ENCODE measurements at places on chromosomes 3 and 15.
A peak's percentile ranks its signal among the peaks of the same experiment; 100 is the strongest.

GRCh38 chr3:79598594-79598993 lies 169.2 kb downstream of the ROBO1 start:
- peak; percentile 16 for DNase-seq

GRCh38 chr3:193875601-193876321 lies 260.2 kb upstream of the HES1 start:
- no peak for DNase-seq

GRCh38 chr15:60419753-60420152 lies 22.0 kb upstream of the ANXA2 start:
- no peak for DNase-seq

GRCh38 chr3:179015551-179016020 lies 56.0 kb downstream of the ZMAT3 start:
- DNase-seq: peak; percentile 88

- DNase-seq: peak; percentile 40
Measured at GRCh38 chr15:55627730-55628368, 39.7 kb upstream of the PYGO1 start.

DNA sequence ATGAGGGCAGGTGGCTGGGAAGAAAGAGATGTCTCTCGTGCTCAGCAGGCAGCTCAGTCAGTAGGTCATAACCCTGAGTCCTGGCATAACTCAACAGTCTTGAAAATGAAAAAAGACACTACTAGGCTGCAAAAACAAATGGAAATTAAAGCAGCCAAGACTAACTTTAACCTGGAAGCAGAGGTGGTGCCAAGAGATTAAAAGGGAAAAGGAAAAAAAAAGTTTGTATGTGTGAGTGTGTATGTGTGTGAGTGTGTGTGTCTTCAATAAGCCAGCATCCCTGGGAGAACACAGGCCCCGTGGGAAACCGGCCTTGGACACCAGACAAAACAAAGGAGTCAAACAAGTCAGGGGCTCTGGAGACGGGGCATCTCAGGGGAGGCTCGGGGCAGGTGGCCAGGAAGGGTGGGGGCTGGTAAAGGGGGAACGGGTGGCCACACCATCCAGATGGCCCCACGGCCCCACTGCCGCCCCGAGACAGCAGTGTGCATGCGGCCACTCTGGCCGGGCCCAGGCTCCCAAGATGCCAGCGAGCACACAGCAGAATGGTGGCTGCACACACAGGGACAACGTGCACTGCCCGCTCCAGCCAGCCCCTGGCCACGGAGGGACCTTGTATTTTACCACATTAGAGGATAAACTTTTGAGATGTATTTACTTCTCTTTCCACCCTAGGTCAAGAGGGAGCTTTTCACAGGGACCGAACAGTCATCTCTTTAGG lies 23.8 kb downstream of the CYFIP1 start:
- DNase-seq: no peak

DNA sequence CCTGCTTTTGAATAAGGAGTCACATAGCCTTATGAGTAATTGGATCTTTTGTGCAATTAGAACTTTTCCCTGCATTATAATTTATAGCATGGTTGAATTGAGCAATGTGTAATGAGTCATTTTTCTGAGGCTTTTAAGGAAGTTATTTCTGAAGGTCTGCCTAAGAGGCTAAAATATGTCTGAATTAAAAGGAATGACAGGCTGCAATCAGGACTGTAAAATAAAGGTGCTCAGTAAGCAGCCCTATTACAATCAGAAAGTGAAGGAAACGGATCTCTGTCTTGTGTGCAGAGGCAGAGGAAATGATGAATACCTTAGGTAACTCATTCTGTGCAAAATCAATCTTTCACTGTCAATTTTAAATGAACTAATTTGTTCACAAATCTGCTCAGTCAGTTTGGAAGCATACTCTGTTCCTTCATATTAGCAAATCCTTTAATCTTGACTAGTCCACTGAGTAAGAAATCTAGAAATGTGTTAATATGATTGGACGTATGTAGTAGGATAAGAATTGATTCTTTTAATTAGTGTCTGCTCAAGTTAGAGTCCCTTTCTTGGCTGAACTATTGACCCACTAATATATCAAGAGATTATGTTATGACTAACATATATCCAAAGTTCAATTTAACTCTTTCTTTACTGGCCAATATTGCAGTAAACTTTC lies 290.1 kb downstream of the ZIC1 start:
- DNase-seq: no peak

- DNase-seq: peak; percentile 23
Measured at GRCh38 chr3:108136561-108137459, 46.0 kb upstream of the CD47 start.

GRCh38 chr3:121473001-121473400 lies 72.8 kb downstream of the POLQ start:
- no peak for DNase-seq

DNA sequence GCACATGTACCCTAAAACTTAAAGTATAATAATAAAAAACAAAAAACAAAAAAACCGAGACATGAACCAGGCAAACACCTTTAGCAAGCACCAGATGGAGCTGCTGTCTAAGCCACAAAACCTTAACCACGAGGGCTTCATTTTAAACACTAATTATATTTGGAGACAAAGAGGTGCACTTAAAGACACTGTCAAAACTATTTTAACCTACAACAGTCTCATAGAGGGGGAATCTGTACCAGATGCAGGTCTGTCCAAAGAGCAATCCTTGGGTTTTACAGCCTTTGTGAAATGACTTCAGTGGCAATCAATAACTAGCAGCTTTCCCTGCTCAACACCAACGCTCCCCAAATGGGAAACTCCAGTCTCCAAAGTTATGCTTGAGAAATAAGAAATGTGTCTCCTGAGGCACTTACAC lies 115.7 kb upstream of the TSPAN3 start:
- peak; percentile 41 for DNase-seq

DNA sequence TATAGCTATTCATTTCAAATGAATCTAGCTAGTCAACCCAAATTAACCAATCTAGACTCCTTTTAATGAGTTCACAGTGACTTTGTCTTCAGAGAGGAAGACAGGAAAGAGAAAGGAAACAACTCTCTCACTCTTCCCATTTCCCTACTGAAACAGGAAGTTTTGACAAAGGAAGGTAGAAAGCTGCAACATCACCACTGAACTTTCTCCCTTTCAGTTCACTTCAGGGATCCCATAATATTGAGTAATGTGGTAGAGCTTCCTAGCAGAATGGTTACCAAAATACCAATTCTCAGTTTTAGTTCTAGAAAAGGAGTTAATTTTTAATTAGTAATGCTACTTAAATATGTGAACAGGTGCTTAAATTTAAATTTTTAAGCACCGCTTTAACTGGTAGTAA lies 7.5 kb downstream of the VPS13C start:
- no peak for DNase-seq

DNA sequence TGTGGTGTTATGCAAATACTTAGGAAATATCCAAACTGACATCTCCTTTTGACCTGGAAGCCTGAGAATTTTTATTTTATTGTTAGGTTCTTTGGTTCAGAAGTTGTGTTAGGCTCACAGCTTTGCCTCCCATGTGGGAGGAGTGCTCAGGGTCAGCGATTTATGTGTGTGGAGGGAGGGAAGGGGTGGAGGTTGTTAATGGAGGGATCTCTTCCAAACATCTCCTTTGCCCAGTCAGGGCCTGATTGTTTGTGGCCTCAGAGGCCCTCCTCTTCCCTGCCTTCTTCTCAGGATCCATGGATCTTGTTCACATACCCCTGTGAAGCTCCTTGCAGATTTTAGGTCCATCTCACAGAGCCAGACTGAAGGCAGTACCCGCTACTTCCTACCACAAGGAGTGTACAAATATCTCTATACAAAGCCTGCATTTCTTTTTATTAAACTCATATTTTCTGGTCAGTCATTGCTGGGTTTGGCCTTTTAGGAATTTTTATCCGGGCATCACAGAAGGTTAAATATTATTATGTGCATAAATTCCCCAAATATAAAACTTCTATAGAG lies 40.3 kb downstream of the BBX start:
- peak; percentile 12 for DNase-seq

DNA sequence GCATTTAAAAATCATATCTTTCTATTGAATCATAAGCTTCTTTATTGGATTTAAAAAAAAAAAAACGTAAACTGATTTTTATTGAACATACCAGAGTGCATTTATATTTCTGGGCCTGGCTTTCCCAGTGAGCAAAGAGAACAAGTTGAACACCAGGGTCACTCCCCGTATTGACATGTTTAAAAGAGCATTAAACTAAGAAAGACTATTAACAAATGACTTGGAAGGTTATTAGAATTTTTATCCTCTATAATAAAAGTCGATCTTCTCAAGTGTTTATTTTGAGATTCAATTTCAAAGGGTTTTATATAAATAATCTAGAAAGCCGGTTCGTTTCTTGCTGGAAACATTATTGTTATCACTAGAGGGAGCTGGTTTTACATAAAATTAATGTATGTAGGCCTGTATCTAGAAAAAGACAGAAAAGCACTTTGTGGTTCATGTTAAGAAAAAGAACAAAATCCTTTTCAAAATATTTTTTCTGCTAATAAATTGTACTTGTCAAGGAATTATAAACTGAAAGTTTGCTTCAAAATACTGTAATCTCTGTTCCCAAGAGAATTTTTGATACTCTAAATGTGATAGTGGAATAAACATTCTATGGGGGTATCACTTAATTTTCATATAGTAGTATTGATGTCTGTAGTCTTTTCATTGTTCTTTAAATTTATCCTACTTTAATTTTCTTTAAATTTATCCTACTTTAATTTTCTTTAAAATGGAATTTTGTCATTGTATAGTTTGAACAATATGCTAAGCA lies 321.8 kb upstream of the MME start:
- DNase-seq: peak; percentile 25

DNA sequence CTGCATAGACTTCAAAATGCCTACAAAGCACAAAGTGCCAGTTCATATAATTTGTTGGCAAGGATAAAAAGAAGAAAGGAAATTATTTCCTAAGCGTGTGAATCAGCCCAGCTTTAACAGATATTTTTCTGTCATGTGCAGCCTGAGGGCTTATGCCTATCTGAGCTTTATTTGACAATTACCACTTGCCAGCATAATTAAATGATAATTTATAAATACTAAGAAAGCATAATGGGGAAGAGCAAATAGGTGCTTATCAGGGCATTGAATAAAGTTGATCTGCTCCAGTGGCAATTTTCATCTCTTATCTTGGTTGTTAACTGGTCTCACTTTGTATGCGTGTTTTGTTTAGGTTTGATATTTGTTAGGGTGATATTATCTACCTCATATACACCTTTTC lies 313.4 kb upstream of the DNAJC19 start:
- DNase-seq: no peak

DNA sequence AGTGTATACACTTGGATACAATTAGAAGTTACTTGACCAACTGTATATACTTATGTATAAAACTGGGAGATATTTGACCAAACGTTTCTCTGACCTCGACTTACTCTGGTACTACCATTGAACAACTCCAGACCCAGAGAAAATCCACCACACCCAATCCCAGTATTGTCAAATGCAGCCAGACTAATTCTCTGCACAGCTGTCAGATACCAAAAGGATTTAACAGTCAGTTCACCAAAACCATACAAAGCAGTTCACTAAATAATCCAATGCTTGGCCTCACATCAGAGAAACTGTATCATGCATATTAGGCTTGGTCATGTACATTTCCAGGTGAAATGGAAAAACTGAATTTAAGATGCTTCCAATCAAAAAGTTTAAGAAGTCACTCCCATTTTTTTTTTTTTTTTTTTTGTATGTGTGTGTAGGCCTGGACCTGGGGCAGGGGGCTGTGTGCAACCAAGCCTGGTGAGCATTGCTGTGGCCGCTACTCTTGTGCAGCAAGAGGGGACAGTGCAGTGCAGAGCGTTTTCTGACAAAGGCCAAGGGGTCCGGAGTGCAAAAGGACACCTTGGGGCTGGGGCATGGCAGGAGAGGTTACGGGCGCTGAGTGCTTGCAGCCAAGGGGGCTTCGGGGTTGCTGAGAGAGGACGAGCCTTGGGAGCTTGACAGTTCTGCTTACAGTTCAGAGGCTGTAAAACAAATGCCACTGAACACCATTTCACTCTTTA lies 1.4 kb downstream of the TOMM70 start:
- no peak for DNase-seq

- DNase-seq: peak; percentile 61
Measured at GRCh38 chr15:79593119-79593869, 161.2 kb downstream of the MINAR1 start.
